Stromal cell of bone marrow (primary cell): ENCODE measurements at places on chromosomes 13 and 19.

GRCh38 chr19:16976446-16976845, 50.2 kb downstream of the CPAMD8 start:
- DNase-seq = no peak

GRCh38 chr13:96646101-96646500, 348.2 kb downstream of the OXGR1 start:
- DNase-seq = no peak

- DNase-seq = no peak
Measured at GRCh38 chr13:111449041-111449440, 128.6 kb downstream of the TEX29 start.

GRCh38 chr13:108669381-108669780, 40.0 kb downstream of the MYO16 start:
- DNase-seq = no peak

GRCh38 chr13:42656161-42656560, 82.2 kb downstream of the TNFSF11 start:
- no peak for DNase-seq

DNA sequence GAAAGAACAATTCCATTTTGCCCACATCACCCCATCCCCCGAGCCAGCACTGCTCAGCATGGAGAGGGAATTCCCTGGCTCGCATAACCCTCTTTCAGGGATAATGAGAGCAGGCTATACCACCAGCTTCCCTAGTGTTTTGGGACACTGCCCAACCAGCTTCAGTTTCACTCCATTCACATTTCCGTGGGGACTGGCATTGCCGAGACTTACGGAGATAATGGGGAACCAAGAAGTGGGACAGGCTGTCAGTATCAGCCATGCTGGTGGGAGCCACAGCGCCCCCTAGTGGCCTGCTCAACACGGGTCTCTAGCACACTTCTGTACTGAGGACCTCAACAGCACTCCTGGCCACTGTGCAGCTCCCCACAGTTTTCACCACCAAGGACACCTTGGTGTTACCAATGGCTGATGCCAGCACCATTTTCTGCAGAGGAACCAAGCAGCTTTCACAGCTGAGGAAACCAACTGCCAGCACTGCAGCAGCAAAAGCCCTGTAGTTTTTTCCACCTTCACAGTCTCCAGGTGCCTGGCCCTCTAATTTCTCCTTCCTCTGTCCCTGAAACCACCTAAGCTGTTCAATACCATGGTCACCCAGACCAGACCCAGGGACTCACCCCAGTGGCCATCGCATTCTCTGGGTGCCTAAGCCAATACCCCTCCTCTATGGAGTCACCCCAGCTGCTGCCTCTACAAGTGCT, 23.7 kb downstream of the SLC6A16 start:
- DNase-seq = peak; percentile 13

DNA sequence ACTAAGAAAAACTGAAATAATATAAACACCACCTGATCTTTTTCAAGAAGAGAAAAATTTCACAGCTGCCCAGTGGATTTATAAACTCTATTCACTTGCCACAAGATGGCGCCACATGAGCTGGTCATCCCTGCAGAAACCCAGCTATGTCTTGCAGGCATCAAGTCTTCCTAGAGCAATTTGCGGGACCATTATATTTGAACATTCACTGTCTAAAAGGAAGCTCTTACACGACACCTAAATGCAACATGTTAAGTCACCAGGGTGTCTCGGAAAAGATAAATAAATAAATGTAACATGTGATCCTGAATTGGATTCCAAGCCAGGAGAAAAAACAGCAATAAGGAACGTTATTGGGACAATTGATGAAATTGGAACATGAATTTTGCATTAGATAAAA, 20.3 kb upstream of the AKT2 start:
- DNase-seq = peak; percentile 82

GRCh38 chr13:112532837-112533745, 54.9 kb downstream of the TUBGCP3 start:
- no peak for DNase-seq

- peak; percentile 77 for DNase-seq
Measured at GRCh38 chr19:5403968-5404640, 51.1 kb upstream of the ZNRF4 start.

- no peak for DNase-seq
Measured at GRCh38 chr13:39952249-39953233, 297.1 kb downstream of the COG6 start.

DNA sequence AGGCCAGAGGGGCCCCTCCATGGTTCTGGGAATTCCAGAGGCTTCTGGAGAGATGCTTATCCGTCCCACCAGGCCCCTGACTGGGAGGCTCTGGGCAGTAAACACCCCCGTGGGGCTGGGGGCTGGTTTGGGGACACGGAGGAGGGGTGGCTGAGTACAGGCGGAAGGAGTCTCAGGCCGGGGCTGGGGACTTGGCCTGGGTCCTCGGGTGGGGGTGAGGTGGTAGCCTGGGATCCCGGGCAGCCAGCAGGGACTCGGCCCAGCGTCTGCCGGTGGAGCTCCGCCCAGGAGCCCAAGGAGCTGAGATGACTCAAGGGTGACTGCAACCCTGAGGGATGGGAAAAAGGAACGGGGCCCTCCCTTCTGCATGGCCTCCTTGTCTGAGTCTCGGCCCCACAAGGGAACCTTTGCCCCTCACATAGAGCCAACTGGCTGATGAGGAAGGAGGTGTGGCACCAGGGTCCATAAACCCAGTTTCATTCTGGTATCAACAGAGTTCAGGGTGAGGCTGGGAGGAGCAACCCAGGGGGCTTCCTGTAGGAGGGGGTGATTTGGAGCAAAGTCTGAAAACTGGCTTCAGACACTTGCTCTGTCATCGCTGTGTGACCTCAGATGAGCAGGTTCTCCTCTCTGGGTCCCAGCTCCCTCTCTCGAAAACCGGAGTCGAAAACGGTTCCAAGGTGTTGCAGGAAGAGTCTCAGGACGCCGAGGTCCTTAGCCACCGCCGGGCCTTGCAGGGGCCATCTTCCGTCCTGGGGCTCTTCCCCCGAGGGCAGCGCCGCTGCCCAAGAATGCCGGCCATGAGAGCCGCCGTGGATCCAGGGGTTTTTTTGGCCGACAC, 809 bp downstream of the MISP start:
- DNase-seq = peak; percentile 85

GRCh38 chr13:26867451-26868091, 107.0 kb upstream of the GPR12 start:
- peak; percentile 13 for DNase-seq

DNA sequence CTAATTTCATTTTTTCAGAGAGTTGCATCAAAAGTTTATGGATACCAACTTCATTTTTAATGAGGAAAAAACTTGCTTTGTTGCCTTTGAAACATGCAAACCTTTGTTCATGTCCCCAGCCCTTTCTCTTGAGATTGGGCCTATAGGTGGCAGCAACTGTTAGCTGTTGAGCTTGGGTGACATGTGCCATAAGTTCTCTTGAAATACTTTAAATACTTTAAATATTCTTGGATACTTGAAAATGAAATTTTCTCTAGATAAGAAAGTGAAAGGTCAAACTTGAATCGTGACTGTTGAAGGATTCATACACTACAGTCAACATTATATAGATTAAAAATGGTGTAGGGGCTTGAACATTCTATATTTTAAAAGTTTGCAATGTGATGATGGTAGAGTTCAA, 294.9 kb downstream of the NDFIP2 start:
- DNase-seq = peak; percentile 65

GRCh38 chr13:98212763-98213162, 35.7 kb upstream of the RNF113B start:
- no peak for DNase-seq

- DNase-seq = peak; percentile 65
Measured at GRCh38 chr13:43865892-43866291, 13.6 kb downstream of the CCDC122 start.

GRCh38 chr13:77896977-77897376, 21.7 kb downstream of the EDNRB start:
- no peak for DNase-seq

- DNase-seq = no peak
Measured at GRCh38 chr19:49543032-49543431, 15.2 kb downstream of the RCN3 start.
